ENCODE measurements at places on chromosomes 3 and 15. TPM values are rescaled to one million over a fixed set of nuclear protein-coding genes. Genes with fewer than 3 reads are reported as not detected.

DNA sequence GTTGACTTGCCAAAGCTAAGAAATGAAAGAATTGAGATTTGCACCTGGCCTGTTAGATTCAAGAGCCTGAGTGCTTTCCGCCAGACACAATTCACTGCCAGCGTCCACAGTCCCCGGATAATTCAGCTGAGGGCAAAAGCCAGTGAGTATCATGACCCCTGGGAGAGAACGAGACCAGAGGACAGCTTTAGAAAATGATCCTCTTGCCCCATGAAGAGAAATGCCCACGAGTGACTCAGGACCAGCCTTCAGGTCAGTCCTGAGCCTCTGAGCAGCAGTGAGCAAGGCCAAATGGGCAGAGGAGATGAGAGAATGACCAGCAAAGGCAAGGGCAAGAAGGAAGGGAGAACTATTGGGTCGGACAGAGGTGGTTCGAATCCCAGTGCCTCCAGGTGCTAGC lies 273.5 kb downstream of the FAM43A start:
- no peaks in the 10 kb centered on the region for H3K36me3 ChIP-seq
- H3K27ac ChIP-seq: no peak overlapping the region
- no peak overlapping the region for H3K4me3 ChIP-seq
- no peak for DNase-seq
- H3K27me3 ChIP-seq: no peaks in the 10 kb centered on the region

The ZNF620 gene
- total RNA-seq: 10.7 TPM

DNA sequence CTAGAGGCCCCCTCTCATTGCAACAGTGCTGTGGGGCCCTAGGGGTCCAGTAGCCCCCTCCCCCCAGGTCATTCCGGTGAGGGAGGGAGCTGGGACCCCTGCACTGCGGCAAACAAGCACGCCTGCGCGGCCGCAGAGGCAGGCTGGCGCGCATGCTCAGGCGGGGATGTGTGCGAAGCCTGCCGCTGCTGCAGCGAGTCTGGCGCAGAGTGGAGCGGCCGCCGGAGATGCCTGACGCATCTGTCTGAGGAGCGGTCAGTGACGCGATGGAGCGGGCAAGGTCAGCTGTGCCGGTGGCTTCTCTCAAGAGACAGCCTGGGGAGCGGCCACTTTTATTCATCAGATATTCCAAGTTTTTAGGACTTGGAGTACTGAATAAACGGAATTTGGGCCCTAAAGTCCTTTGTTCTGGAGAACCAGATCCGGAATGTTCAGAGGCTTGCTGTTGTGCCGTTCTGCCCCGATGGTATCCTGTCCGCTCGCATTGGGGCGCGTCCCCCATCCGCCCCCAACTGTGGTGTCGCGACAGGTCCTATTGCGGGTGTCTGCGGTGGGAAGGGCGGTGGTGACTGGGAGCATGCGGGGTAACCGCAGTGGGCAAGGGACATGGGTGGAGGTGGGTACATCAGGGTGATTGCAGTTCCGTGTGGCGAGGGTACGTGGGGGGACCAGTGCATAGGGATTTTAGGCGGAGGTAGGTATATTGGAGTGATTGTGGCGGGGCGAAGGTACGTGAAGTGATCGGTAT lies at the start of the genes SNRPN and SNURF:
Gene SNRPN (plus strand): TSS at position 205 of the 748 bp plus-strand sequence. CDS start 19,467 bp downstream, outside the sequence.
Gene SNURF (plus strand): TSS at position 205 of the 748 bp plus-strand sequence. CDS start 62 bp downstream, at position 267.
- peak; percentile 81 for DNase-seq
- H3K4me3 ChIP-seq: peak within 1 kb of the TSS; percentile 64
- H3K36me3 ChIP-seq: peaks cover 3% of the 10 kb centered on the region
- no peaks in the 10 kb centered on the region for H3K4me1 ChIP-seq
- H3K27ac ChIP-seq: peak within 1 kb of the TSS; percentile 86

DNA sequence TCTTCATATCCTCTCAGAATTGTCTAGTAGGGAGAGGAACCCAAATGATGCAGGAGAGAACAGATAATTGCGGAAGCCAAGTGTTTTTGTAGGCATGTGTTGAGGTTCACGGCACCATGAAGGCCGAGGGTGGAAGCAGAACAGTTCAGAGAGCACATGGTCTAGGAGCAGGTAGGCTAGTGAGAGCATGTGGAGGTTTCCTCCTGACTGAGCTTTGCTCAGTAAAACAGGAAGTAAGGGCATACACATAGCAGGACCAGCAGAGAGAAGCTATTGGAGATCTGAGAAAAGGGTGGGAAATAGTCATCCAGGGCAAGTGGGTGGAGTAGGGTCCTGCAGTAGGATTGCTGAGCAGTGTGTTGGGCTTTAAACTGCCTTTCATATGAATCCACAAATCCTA lies 491.1 kb downstream of the FHIT start:
- no peak for DNase-seq
- H3K4me3 ChIP-seq: no peak overlapping the region
- H3K27ac ChIP-seq: no peak overlapping the region
- H3K36me3 ChIP-seq: no peaks in the 10 kb centered on the region

DNA sequence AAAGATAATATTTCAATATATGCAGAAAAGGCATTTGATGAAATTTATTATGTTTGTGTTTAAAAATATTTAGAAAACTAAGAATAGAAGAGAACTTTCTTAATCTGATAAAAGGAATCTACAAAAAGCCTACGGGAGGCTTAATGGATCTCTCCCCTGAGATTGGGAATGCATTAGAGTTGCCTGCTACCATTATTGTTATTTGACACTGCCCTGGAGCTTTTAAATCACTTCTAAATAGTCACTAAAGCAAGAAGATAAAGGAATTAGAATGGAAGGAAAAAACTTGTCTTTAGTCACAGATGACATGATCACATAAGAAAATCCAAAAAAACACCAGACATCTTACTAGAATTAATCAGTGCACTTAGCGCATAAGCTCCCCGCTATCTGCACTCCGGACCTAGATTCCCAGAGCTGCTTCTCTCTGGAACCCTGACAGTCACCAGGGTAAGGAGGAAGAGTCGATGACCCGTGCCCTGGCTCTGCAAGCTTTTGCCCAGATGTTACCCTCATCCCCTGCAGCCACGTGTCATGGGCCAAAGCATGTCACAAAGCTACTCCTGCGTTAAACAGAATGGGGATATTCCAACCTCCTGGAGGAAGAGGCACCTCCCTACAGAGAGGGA lies 97.1 kb downstream of the MINAR1 start:
- H3K4me1 ChIP-seq: no peaks in the 10 kb centered on the region
- no peak for DNase-seq

The SERPINI2 gene
- total RNA-seq: 4.9 TPM

DNA sequence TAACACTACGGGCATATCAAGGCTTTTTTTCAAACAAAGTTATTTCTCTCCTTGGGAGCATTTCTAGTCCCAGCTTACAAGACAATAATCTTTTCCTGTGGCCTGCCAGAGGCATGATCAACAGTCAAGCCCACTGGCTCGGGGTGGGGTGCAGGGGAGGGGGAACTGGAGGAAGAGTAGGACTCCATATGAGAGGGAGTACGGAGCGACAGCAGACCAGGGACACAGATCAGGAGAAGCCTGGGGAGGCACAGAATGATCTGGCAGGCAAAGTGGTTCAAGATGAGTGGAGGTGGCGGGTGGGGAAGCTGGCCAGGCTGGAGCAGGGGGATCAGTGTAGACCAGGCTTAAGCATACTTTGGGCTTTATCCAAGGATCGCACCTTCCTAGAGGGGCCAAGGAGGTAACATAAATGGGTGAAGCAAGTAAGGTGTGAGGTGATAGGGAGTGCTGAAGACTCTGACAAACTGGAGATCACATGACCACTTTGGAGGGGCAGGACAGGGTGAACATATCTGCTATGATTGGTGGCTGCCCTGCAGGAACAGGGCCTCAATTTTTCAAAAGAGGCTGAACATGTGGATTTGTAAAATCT lies 37.4 kb downstream of the KLF15 start:
- H3K4me1 ChIP-seq: peaks cover 12% of the 10 kb centered on the region
- no peak overlapping the region for H3K4me3 ChIP-seq
- H3K36me3 ChIP-seq: no peaks in the 10 kb centered on the region
- H3K27ac ChIP-seq: no peak overlapping the region
- no peak for DNase-seq
- no peaks in the 10 kb centered on the region for H3K27me3 ChIP-seq

DNA sequence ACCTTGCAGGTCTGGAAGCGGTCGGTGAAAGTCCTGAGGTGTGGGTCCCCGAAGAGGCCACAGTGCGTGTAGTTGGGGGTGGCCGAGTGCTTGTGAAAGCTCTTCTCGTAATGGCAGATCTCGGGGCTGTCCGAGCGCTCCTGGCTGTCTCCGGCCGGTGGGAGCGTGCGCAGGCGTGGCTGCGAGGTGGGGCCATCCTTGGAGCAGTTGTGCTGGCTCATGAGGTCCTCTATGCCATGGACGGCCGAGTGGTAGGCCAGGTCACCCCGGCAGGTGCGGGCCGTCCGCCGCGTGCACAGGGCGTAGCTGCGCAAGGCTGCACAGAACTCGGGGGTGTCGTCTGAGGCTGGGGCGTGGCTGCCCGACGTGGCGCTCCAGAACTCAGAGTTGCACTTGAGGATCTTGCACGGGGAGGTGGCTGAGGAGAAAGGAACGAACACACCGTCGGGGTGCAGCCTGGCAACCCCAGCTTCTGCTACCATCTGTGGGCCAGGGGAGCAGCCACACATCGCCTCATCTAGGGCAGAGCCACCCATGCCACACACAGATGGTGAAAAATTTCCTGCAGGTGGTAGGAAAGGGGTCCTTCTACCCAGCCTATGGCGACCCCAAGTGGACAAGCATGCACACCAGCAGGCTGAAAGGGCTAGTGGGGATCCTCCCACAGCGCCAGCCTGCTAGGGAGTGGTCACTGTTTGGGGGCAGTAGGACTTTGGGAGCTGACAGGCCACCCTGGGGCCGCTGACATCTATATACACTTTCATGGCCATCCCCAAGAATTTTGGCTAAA lies 36.7 kb downstream of the RGMA start:
- no peaks in the 10 kb centered on the region for H3K27me3 ChIP-seq
- H3K4me1 ChIP-seq: no peaks in the 10 kb centered on the region
- peaks cover 4% of the 10 kb centered on the region for H3K36me3 ChIP-seq
- no peak overlapping the region for H3K4me3 ChIP-seq
- DNase-seq: no peak

DNA sequence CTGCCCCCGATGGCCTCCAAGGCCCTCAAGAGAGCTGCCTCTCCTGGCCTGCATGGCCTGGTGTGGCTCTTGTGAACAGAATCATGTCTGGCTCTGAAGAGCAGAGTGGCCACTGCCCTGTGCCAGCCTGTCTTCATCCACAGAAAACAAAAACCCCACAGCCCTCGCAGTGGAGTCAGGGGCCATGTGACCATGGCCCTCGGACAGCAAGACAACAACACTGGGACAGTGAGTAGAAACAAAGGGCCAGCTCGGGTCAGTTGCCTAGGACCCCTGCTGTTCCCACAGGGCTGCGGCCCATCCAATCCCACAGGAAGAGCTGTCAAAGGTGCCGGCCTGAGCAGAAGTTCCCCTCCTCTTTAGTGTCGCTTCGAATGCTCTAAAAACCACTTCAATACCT lies 72.5 kb downstream of the UMPS start:
- no peaks in the 10 kb centered on the region for H3K27me3 ChIP-seq
- no peak overlapping the region for H3K4me3 ChIP-seq
- H3K4me1 ChIP-seq: peaks cover 47% of the 10 kb centered on the region
- DNase-seq: no peak
- H3K27ac ChIP-seq: no peak overlapping the region
- H3K36me3 ChIP-seq: no peaks in the 10 kb centered on the region

- no peaks in the 10 kb centered on the region for H3K4me1 ChIP-seq
- no peak for DNase-seq
- no peaks in the 10 kb centered on the region for H3K27me3 ChIP-seq
- H3K4me3 ChIP-seq: no peak overlapping the region
- peaks cover 50% of the 10 kb centered on the region for H3K36me3 ChIP-seq
These were observed 26.4 kb downstream of the MKRN2 start for GRCh38 chr3:12583280-12583679.

The GMPPB gene
- 81.2 TPM for total RNA-seq

- H3K4me1 ChIP-seq: no peaks in the 10 kb centered on the region
- no peaks in the 10 kb centered on the region for H3K27me3 ChIP-seq
- no peak for DNase-seq
- H3K27ac ChIP-seq: no peak overlapping the region
- no peak overlapping the region for H3K4me3 ChIP-seq
- H3K36me3 ChIP-seq: peaks cover 7% of the 10 kb centered on the region
These were observed 10.3 kb upstream of the USP50 start for GRCh38 chr15:50556642-50557371.

GRCh38 chr15:89030311-89030710 lies 57.9 kb upstream of the ABHD2 start:
- DNase-seq: no peak
- no peaks in the 10 kb centered on the region for H3K4me1 ChIP-seq
- H3K27ac ChIP-seq: no peak overlapping the region
- H3K36me3 ChIP-seq: no peaks in the 10 kb centered on the region

The PP2D1 gene
- total RNA-seq: not detected

DNA sequence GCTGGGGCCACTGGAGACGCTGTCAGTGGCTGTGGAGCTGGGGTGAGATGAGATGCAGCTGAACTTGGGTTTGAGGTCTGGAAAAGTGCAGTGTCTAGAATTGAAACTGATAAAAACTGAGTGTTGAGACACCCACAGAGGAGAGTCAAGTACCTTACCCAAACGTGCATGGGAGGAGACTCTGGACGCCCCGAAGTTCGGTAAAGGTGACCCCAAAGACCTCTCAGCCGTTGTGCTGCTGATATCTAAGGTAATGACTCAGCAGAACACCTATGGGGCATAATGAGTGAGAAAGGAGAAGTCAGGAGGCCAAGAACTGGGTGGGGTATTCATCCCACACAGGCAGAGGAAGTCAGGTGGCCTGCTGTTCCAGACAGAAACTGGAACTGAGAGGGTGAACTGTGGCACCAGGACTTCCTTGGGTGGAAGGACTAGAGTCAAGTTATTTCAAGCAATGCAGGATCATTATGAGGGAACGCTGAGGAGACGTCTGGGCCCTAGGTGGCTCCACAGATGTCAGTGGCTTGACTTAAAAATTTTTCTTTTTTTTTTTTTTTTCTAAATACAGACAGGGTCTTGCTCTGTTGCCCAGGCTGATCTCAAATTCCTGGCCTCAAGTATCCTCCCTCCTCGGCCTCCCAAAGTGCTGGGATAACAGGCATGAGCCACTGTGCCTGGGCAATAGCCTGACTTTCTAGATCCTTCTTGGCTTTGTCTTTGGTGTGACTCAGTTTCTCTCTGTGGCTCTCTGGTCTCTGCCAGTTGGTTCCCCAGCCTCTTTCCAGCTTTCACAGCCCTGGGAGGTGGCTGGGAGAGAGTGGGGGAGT lies 67.6 kb upstream of the GCNT3 start:
- H3K27ac ChIP-seq: no peak overlapping the region
- H3K27me3 ChIP-seq: no peaks in the 10 kb centered on the region
- H3K36me3 ChIP-seq: no peaks in the 10 kb centered on the region
- no peak for DNase-seq
- H3K4me3 ChIP-seq: no peak overlapping the region

GRCh38 chr3:100781301-100781700 lies 72.0 kb downstream of the TFG start:
- H3K36me3 ChIP-seq: no peaks in the 10 kb centered on the region
- no peak overlapping the region for H3K27ac ChIP-seq
- no peaks in the 10 kb centered on the region for H3K4me1 ChIP-seq
- H3K27me3 ChIP-seq: no peaks in the 10 kb centered on the region

The FOXB1 gene
- not detected for total RNA-seq

The ASB14 gene
- total RNA-seq: 0.74 TPM

All from lung (tissue), 17 donors.